ENCODE measurements at places on chromosomes 11 and 22.
A peak's percentile ranks its signal among the peaks of the same experiment; 100 is the strongest.

DNA sequence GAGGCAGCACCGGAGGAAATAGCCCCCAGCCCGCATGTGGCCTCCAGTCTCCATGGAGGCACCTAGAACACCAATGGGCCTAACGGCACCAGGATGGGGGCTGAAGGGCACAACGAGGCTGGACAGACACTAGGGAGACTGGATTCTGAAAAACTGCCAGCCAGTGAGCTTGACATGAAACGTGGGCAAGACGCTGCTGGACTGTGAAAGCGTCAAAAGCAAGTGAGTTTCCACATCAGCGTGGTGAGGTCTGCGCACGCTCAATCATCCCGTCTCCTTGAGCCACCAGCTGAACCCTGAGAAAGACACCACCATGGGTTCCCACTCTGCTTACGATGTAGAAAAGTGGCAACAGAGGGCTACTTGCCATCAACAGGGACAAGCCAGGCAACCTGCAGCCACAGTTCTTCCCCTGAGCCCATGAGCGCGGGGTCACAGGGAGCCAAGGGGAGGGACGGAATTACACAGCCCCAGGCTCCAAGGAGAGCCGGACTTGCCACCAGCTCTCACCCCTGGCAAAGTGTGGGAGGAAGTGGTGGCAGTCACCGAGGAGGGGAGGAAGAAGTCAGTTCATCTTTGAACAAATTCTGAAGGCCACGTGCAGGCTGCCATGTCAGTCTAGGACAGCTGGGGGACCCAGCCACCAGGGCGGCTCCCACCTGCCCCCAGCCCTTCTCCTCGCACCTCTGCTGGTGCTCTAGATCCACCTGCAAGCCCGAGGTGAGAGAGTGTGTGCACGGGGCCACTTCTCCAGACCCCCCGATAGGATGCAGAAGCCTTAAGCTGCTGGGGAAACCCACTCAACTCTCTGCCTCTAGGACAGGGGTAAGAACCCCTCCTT lies 131.1 kb downstream of the MPPED1 start:
- no peak for DNase-seq

GRCh38 chr11:88398372-88398771 lies 60.8 kb upstream of the CTSC start:
- DNase-seq = peak; percentile 24

DNA sequence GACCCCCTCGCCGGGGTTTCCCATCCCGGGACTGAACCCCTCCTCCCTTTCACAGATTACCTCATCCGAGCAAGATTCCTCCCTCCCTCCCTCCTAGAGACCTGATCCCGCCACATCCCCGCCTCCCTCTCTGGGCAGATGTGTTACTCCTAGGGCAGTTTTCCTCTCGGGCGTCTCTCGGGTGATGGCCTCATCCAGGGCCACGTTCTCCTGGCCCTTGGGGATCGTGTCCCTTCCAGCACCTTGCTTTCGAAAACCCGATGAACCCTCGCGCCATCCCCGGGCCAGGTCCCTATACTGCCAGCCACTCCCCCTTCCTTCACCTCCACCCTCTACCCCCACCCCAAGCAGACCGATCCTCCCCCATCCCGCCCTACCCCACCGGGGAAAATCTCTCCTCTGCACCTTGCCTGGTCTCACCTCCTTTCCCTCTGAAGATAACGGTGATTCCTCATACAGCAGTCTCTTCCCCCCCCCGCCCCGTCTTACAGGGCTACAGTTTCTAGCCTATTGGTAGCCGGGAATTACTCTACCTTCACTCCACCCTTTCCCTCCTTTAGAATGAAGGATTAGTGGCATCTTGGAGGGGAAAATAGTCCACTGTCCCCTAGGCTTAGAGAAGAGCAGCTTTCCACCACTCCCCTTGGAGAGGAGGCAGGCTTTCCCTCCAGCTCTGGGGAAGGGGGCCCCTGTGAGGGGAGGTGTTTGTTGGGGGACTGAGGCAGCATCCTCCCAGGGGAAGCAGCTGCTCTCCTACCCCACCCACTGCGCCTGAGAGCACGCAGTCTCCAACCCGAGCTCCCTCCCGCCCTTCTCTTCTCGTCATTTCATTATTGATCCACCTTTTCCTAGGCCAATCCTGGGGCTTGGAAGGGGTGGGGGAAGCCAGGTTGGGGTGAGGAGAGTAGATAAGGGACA lies 1.2 kb downstream of the KMT2A start:
- DNase-seq = no peak

GRCh38 chr11:128437136-128437535 lies 150.2 kb downstream of the ETS1 start:
- DNase-seq = peak; percentile 83

GRCh38 chr22:46349238-46349637 lies 13.7 kb downstream of the TRMU start:
- DNase-seq = no peak
